ENCODE measurements at places on chromosomes 7 and 10. TPM values are rescaled to one million over a fixed set of nuclear protein-coding genes. Genes with fewer than 3 reads are reported as not detected.

Gene ABCB1
- 8.1 TPM for total RNA-seq

Gene C10orf88
- 6.6 TPM for total RNA-seq

- DNase-seq = no peak
Observed at GRCh38 chr7:98771941-98772603, 97.7 kb downstream of the TMEM130 start.

Gene SDHAF3
- total RNA-seq = 9.1 TPM

Gene ZRANB1
- total RNA-seq = 39.6 TPM

GRCh38 chr7:98230746-98231471 lies 19.7 kb downstream of the BHLHA15 start:
- DNase-seq = no peak

DNA sequence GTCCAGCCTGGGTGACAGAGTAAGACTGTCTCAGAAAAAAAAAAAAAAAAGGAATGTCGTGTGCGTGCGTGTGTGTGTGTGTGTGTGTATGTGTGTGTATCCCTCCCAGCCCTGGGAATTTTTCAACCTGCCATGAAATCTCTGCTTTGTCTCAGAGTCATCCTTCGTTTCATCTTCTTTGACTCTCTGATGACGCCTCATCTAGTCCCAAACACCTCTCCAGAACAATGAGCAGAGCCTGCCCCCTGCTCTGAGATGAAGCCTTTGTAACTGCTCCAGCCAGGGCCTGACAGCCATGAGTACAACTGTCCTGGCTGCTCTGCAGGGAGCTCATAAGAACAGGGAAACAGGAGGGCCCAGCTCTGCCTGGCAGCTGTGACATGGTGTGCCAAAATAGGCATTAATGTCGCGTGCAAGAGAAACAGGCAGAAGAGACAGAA lies 149.5 kb downstream of the FAM107B start:
- no peak for DNase-seq

DNA sequence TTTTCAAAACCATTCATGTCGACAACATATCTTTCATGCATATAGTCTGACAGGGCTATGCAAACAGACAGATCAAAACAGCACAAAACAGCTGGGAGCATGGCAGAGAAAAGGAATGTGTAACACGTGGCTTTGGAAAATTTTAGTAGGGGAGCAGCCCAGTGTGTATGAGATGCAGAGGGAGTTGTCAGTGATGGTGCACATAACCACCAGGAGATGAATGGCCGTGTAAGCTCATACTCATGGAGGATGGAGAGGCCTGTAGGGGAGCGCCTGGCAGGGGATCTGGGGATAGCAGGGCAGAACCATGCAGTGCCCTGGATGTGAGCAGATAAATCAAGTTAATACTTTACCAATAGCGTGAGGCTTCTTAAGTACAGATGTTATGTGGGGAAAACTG lies 45.7 kb downstream of the RHOBTB1 start:
- DNase-seq = no peak

Gene SPDYE1
- not detected for total RNA-seq

GRCh38 chr7:78636727-78637126 lies 816.7 kb downstream of the MAGI2 start:
- DNase-seq = no peak

GRCh38 chr10:14438057-14438456 lies 107.3 kb upstream of the FRMD4A start:
- no peak for DNase-seq

Gene RSPH10B
- total RNA-seq = 0.95 TPM

Gene SPAM1
- total RNA-seq = not detected

DNA sequence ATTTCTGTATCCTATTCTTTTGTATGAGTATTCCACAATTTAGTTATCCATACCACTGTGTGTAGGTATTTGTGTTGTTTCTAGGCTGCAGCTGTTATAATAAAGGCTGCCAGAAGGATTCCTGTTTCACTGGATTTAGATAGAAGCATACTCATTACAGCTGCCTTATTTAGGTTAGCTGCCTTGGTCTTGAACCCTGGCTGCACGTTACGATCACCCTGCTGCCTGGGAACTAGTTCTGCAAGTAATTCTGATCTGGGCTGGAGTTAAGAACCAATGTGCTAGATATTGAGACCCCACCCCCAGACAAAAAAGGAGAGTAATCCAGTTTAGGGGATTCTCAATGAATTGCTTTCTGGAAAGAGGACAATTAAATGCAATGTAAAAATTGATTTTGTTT lies 43.1 kb downstream of the CCDC71L start:
- DNase-seq = no peak

GRCh38 chr10:112899391-112900065 lies 50.5 kb upstream of the TCF7L2 start:
- DNase-seq = no peak
